Fibroblast of mammary gland (primary cell): ENCODE measurements at places on chromosomes 5 and 9.

DNA sequence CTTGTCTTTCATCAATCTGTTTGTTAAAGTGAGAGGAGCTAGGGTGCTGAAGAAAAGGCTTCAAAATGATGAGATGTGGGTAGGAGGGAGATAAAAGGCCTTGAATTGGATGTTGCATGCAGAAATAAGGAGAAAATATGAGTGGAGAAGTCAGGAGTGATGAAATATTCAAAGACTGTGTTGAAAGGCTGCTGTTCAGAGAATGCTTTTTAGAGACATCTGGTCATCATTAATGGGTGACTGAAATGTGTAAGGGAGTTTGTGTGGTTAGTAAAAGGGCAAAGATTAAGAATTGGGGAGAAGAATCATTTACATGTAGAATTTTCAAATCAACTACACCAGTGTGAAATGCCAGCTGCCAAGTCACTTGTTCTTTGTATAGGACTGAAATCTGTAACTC, 383.9 kb downstream of the MAT2B start:
- peak; percentile 85 for DNase-seq

GRCh38 chr9:15421532-15421931, 1.1 kb upstream of the SNAPC3 start:
- DNase-seq = no peak

- no peak for DNase-seq
These were observed 39.9 kb downstream of the SLIT3 start for GRCh38 chr5:169260896-169261569.

GRCh38 chr5:138096363-138096762, 12.5 kb downstream of the WNT8A start:
- DNase-seq = no peak

- DNase-seq = no peak
These were observed 214.0 kb upstream of the DMRT1 start for GRCh38 chr9:627336-627970.

DNA sequence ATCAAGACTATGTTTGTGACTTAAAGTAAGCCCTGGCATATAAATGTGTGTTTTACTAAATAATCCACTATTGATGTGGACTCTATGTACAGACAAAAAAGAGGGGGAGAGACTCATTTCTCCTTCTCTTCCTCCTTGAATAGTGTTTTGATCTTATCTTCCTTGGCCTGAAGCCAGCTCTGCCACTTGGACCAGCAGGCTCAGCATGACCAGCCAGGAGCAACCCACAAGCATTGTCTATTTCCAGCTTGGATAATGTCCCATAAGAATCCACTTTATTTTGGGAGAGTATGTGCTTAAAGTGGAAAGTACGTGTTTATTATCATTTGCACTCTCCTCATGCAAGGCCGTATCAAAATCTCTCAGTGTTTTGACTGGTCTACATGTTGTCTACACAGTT, 23.8 kb upstream of the SLC46A2 start:
- DNase-seq = no peak

DNA sequence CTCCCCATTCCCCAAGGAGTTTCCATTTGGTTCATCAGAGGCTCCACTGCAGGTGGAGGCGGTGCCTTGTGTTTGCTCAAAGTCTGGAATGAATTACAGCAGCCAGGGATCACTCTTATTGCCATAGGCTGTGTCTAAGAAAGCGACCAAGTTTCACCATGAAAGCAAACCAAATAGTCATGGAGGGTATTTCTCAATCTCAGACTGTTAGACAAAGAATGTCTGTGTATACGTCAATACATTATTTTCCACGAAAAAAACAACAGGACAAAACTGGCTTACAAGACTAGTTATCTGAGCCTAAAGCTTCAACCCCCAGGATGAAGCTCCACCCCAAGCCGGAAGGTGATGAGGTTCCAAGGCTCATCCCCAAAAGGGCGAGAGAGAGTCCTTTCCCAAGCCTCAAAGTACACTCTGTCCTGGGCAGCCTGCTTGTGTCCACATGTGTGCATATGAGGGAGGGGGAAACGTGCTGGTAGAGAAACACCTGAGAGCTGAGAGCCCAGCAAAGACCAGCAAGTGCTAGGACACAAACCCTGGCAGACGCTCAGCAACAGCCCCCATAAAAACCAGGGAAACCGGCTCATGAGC, 4.3 kb downstream of the B4GALT1 start:
- DNase-seq = peak; percentile 98

DNA sequence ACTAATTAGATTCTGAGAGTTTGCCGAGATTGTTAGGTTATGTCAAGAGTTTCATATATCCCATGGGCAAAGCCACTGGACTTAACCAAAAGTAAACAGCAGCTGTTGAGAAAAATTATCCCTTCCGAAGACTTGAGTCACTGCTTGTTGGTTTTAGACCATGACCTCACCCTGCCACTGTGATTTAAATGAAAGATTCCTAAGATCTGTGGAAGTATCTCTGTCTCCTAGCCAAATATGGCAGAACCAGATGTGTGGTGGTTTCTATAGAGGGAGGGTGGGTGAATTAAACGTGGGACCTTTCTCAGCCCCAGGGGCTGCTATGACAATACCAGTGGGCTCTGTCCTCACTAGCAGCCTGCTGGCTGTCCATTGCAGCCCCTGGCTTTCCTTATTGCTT, 19.3 kb downstream of the DMRT3 start:
- peak; percentile 89 for DNase-seq

GRCh38 chr5:135641319-135641718, 62.5 kb upstream of the CXCL14 start:
- no peak for DNase-seq

DNA sequence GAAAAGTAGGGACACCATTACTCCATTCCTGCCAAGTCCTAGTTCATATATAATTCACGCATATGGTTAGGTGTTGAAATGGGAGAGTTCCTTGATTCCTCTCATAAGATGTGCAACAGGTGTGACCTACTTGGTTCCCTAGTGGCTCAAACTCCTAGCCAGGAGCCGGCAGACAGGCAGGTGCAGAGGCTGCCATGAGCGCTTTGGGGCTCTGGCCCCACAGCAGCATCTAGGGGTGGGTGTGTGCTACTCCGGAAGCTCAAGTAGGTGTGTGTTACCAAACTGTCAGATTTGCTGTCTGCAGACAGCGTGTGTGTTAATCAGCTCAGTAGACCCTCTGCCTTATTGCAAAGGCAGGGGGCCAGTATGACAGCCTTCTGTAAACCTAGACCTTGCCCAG, 1652.4 kb upstream of the ACO1 start:
- no peak for DNase-seq

DNA sequence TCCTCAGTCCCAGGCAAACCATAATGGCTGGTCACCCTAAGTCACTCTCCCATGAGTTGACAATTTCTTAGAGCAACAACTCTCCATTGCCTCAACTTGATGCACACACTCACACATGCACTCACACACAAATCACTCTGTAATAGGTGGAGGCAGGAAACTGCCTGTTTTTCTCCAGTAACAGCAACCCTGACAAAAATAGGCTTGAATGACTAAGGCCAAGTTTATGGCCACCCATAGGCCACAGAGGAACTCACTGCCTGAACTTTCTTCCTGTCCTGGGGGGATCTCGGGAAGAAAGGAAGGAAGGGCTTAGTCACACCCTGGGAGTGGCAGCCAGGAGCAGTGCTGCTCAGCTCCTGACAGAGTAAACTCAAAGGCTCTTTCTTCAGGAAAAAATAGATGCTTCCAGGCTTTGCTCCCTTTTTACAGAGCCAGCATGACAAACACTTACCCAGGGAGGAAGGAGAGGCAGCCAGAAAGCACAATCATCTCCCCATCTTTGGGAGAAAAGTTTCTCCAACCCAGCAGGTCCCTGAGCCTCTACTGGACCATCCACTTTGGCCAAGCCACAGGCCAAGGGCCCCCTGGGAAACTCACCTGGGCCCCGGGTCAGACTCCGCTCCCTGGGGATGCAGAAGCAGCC, 368 bp downstream of the SH3TC2 start:
- DNase-seq = peak; percentile 85

GRCh38 chr5:77791356-77791755, 15.2 kb upstream of the TBCA start:
- DNase-seq = no peak

DNA sequence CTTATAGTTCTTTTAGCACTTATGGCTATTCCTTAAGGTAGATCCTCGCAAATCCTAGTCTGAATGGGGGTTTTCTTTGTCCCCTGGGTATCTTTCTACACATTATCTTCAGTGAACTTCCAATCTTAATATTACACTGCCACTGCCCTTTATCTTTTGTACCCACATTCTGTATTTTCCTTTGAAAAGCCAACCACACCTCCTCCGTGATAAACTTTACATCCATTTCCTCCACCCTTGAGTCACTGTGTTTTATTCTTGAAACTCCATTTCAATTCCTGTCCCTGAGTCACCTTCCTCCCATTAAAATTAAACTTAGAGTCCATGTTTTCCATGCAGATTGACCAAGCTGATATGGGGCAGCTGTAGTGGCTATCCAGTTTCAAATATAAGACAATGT, 43.2 kb upstream of the RICTOR start:
- DNase-seq = no peak

GRCh38 chr5:68739752-68740151, 354.1 kb upstream of the SLC30A5 start:
- DNase-seq = no peak

GRCh38 chr5:62001640-62002039, 304.4 kb upstream of the KIF2A start:
- DNase-seq = no peak

DNA sequence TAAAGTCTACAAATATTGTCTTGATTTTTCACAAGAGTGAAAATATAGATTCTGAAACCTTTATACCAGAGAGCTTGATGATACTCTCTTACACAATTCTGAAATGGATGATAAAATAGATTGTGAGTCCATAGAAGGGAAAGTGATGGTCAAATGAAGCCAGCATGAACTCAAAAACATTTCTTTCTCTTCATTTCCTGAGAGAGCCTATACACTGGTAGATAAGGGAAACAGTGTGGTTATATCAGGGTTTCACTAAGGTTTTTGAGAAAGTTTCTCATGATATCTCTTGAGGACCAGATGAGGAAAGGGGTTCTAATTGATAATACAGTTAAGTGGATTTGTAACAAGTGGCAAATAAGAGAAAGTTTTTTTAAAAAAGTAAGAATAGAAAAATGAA, 254.1 kb downstream of the PJA2 start:
- DNase-seq = no peak

DNA sequence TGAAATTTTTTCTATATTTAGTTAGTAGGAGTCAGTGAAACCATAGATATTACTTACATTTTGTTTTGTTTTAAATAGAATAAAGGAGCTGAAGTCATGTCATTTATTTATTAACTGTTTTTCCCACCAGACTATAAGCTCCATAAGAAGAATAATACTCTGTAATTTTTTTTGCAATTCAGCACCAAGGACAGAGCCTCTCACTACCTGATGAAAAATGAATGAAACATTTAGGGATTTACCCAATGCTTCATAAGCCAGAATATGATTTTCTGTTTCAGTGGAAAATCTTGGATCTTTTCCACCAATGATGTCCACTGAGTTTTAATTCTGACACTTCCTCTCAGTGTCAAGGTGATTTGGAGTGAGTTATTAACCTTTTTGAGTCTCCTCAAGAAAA, 624.9 kb upstream of the GRAMD2B start:
- peak; percentile 50 for DNase-seq

DNA sequence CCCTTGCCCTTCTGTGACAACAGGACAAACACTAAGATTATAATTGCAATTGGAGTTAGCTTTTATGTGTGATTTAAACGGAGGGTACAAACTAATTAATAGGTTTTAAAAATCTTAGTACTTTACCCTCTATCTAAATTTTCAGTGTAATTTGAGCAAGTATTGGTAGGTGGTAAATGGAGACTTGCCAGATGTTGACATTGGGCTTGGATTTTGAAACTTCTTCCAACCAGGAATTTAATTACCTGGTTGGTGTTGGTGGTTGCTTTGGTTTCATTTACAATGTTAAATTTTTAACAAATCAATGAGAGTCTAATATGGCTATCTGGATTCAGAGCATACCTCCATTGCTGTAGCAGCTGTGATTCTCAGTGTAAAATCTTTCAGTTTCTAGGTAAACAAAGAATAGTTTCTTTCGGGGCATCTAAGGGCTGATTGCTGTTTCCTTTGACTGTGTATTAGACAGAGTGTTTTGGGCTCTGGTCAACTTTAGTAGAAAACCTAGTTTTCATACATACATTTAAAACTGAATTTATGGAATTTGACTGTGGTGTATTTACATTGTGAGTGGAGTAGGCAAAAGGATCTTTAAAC, 1.9 kb downstream of the DAPK1 start:
- no peak for DNase-seq

GRCh38 chr5:141564216-141564692, 54.5 kb downstream of the DIAPH1 start:
- peak; percentile 98 for DNase-seq

- peak; percentile 4 for DNase-seq
These were observed 160.4 kb upstream of the CDH12 start for GRCh38 chr5:23013395-23013998.

GRCh38 chr5:170520372-170520771, 16.6 kb downstream of the KCNIP1 start:
- peak; percentile 11 for DNase-seq

- no peak for DNase-seq
These were observed 483.3 kb downstream of the ARHGEF28 start for GRCh38 chr5:74109344-74109743.

DNA sequence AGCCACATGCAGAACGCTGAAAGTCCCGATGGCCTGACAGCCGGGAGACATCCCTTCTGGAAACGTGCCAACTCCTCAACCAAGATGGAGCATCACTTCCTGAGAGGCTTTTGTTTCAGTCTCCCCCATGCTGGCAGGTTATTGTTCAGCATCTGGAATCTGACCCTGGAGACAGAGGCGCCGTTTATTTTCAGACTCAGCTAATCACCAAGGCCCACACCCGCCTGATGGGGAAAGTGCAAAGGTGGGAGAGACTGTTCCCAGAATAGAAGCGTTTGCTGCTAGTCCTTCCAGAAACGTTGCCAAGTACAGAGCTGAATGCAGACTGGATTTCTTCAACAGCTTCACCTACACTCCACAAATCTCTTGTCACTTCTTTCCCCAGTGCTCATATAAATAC, 41.8 kb upstream of the S1PR3 start:
- peak; percentile 90 for DNase-seq

DNA sequence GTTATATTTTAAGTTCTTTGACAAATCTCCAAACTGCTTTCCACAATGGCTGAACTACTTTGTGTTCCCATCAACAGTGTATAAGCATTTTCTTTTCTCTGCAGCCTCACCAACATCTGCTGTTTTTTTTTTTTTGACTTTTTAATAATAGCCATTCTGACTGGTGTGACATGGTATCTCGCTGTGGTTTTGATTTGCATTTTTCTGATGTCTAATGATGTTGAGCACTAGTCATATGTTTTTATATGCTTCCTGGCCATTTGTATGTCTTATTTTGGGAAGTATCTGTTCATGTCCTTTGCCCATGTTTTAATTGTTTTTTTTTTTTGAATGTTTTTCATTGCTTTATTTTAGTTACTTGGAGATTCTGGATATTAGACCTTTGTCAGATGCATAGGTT, 196.6 kb downstream of the PLK2 start:
- no peak for DNase-seq

- DNase-seq = no peak
These were observed 86.0 kb upstream of the TNFSF8 start for GRCh38 chr9:115016344-115016743.

DNA sequence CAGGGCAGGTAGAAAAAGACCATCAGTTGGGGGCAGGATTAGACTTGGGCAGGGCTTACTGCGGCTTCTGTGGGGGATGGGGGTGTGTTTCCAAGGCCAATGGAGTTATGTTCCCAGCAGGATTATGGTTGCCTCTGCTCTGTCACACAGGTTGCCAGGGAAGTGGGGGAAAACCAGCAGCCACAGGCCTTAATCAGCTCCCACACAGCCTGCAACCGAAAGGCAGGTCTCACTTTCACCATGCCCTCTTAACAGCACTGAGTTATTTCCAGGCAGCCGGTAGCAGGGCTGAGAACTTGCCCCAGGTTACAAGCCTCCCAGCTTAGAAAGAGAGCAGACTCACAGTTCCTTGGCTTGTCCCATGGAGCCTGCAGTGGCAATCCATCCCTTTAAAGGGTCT, 205.5 kb downstream of the FGF10 start:
- no peak for DNase-seq
